ENCODE measurements at places on chromosomes 5 and 9.

DNA sequence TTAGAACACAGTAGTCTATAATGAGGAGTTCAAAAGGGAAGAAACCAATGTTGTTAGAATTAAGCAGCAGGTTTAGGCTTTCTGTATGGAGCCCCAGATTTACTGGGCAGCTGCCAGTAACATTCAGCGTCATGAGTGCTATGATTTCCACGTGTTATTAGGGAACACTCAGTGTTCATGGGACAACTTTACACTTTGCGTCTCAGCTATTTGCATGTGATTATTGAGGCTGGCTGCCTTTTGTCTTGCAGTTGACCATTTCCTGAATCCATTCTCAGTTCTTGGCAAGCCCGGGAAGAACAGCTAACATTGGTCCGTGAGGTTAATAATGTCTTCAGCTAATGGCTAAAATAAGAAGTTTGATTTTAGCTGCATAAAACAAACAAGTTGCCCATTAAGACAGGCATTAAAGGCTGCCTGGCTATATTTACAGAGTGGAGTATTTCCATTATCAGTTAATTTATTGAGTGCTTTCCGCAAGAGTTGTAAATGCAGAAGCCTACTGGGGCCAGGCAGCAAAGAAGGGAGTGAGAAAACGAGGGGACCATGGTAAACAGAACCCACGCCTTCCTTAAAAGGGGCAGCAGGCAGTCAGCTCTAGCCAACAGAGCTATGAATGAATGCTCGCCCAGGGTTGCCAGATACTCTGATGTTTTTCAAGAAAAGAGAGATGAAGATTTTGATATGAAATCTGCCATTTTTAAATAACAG lies 120.9 kb downstream of the PIP5K1B start:
- no peak for DNase-seq
- H3K4me1 ChIP-seq: no peaks in the 10 kb centered on the region
- no peaks in the 10 kb centered on the region for H3K36me3 ChIP-seq
- no peak overlapping the region for H3K4me3 ChIP-seq

DNA sequence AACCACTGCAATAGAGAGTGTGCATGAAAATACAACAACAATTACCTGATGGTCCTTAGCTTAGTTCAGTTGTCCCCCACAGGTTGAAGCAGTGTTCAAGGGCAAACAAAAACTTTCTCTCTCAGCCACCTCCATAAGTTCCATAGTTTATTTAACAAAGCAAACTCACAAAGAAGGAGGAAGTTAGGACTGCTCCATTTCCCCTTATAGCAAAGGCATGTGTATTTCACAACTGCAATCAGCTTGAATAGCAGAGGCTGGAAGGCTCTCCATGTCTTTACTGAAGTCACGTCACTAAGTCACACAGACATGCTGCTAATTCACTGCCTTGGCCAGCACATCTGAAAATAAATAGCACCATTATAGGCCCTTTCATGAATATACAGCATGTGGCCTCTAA lies 43.3 kb downstream of the DOCK8 start:
- peaks cover 2% of the 10 kb centered on the region for H3K27me3 ChIP-seq
- H3K4me3 ChIP-seq: no peak overlapping the region
- H3K27ac ChIP-seq: no peak overlapping the region
- H3K4me1 ChIP-seq: peaks cover 24% of the 10 kb centered on the region
- peaks cover 48% of the 10 kb centered on the region for H3K36me3 ChIP-seq
- DNase-seq: no peak

DNA sequence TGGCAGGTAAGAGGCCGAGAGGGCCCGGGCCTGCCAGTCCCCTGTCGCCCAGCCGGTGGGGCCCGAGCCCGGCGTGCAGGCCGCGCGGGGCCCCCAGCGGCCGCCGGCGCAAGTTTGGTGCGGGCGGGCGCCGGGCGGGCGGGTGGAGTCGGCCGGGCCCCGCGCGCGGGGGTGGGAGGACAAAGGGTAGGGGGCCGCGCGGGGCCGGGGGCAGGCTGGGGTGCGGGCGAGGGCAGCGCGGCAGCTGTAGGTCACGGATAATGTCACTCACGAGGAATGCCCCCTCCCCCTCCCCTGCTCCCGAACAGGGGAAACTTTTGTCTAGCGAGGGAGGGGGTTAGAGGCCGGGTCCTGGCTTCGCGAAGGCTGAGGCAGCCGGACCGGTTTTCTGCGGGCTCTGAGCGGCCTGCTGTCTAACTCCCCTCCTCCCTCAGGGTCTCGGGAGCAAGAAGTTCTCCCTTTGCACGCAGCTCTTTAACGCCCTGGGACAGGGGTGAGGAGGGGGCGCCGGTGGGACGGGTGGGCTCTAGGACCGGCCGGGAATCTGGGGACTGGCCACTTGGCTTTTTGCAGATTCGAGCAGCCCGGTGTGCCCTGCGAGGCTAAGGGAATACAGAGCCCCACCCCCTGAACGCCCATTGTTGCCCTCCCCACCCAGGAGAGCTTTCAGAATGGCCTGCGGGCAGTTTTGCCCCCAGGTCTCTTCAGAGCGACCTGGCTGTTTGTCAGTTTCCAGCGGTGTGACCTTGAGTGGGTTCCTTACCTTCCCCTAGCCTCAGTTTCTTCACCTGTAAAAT lies 21.3 kb upstream of the NDST1 start:
- H3K4me1 ChIP-seq: peaks cover 7% of the 10 kb centered on the region
- DNase-seq: peak; percentile 80
- no peak overlapping the region for H3K27ac ChIP-seq
- peak overlapping the region; percentile 51 for H3K4me3 ChIP-seq
- H3K27me3 ChIP-seq: peaks cover 24% of the 10 kb centered on the region

DNA sequence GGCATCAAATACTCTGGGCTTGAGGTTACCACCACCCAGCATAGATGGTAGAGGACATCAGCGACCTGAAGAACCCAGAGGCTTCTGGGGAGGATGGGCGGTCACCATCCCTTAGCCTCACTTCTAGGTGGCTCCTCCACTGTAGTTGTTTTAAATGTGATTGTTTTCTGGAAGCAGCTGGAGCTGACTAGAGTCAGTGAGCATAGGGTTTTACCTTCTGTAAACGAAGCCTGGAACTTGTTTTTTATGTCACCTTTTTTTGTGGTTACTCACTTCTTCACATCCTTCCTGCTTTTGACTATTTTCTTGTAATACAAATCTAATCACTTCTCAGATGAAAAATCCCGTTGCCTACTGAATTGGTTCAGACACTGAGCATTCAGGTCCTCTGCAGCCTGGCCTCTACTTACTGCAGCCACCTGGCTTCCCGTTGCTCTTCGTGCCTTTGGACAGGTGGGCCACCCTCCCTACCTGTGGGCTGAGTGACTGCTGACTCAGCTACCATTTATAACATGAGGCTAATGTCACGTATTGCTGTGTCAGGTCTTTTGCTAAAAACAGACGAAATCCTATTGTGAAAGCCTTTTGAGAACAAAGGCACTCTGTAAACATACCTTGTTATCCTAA lies 167.8 kb downstream of the MAN2A1 start:
- H3K27ac ChIP-seq: peak overlapping the region; percentile 62
- no peak for DNase-seq
- H3K4me3 ChIP-seq: peak overlapping the region; percentile 41
- peaks cover 17% of the 10 kb centered on the region for H3K4me1 ChIP-seq
- H3K27me3 ChIP-seq: no peaks in the 10 kb centered on the region

DNA sequence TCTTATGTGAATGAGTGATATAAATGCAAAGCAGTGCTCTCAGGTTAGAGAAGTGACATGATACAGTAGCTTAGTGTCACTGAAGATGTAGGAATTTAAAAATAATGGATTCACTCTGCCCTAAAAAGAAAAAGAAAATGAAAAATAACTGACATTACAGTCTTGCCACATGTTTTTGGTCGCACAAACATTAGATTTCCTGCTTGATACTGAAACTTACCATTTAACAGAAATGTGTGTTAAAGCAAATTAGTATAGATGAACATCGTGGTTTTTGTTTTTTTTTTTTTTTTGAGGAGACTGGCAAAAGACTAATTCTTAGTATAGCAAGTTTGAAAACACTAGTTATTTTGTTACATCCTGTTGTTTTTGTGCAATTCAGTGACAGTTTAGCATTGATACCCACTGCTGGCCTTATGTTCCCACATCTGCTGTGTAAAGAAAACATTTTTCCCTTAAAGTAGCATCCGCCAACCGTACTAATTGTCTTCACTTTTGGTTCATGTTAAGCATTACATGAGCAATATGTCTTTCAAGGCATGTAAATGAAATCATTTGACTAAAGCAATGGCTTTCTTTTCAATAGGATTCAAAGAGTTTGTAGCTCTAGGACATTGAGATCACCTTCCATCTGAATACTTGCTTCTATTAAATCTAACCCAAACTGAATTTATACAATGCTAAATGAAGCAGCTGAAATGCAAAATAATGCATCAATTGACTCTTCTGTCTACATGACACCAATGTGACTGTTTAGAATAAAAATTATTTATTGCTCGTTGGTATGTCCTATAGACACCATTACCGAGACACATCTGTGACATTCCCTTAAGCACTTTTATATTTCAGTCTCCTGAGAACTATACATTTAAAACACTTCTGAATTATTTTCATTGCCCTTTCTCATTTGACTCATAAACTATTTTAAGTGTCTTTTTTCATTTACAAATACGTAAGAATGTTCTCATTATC lies 859.1 kb downstream of the MAT2B start:
- DNase-seq: no peak
- H3K4me1 ChIP-seq: no peaks in the 10 kb centered on the region
- no peaks in the 10 kb centered on the region for H3K36me3 ChIP-seq
- no peak overlapping the region for H3K4me3 ChIP-seq
- no peaks in the 10 kb centered on the region for H3K27me3 ChIP-seq

Data from activated naive CD8-positive, alpha-beta T cell treated with anti-CD3 and anti-CD28 coated beads, Interleukin-2, amount 10 ng/mL, durations not matched to agents 7 days and 5 days (primary cell).